ENCODE measurements at places on chromosomes 4 and X.

- DNase-seq = no peak
These were observed 32.8 kb downstream of the STBD1 start for GRCh38 chr4:76339364-76339763.

DNA sequence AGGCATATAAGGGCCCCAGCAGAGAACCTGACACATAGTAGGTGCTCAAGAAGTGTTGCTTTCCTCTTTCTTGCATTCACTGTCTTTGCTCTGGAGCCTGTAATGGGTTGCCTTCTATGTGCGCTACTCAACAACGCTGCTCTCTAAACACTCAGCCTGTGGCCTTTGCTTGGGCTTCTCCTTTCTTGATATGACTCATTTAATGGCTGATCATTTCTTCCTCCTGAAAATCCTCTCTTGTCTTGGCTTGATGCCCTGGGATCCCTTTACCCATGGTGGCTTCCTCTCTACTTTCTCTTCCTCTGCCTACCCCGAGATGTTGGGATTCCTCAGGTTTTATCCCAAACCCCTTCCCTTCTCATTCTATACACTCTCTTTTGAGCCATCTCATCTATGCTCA, 19.9 kb upstream of the PJA1 start:
- DNase-seq = no peak

DNA sequence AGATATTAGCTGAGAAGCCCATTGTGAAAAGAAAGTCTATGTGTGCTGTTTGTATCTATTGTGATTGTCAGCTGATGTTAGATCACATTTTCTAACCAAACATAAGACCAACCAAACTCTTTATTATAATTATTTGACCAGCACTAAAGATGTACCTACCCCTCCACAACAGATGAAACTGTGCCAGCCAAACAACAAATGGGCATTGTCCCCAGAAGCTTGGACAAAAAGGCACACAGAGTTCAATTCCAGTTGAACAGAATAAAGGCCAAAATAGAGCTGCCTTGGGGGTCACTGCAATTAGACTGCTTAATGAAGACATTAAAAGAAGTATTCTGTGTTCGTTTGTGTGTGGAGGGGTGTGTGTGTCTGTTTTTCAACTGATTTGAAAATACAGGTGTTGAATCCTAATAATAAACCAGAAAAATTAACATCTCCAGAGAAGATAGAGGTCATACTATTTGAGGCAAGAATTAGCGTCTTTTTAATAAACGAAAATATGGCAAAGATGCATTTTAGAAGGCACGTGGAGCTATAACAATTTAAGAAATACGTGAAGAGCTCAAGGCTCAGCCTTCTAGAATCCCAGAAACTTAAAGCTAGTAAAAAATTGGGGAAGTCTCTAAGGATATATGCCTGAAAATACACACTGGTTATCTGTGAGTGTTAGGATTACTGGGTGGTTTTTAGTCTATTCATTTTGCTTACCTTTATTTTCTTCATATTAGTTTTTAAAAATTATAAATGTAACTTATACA, 2.2 kb downstream of the SPP1 start:
- DNase-seq = no peak

- no peak for DNase-seq
These were observed 24.2 kb upstream of the UBA6 start for GRCh38 chr4:67725132-67725531.

- no peak for DNase-seq
These were observed 20.2 kb downstream of the APLN start for GRCh38 chrX:129634541-129634940.

DNA sequence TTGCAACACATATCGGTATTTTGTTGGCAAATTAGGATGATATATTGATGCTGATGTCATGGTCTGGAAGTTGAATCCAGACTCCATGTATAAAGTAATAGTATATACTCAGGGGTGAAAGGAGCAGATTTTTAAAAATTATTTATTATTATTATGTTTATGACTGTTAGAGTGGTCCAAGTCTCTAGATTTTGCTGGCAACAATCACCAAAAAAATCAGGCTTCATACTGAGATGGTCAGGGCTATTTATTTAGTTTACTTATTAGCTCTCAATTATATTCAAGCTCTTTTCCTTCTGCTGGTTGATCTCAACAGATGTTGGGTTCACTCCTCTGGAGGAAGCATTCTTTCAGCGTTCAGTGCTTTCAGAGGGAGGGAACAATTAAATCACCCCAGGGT, 73.9 kb upstream of the VCX3B start:
- no peak for DNase-seq

DNA sequence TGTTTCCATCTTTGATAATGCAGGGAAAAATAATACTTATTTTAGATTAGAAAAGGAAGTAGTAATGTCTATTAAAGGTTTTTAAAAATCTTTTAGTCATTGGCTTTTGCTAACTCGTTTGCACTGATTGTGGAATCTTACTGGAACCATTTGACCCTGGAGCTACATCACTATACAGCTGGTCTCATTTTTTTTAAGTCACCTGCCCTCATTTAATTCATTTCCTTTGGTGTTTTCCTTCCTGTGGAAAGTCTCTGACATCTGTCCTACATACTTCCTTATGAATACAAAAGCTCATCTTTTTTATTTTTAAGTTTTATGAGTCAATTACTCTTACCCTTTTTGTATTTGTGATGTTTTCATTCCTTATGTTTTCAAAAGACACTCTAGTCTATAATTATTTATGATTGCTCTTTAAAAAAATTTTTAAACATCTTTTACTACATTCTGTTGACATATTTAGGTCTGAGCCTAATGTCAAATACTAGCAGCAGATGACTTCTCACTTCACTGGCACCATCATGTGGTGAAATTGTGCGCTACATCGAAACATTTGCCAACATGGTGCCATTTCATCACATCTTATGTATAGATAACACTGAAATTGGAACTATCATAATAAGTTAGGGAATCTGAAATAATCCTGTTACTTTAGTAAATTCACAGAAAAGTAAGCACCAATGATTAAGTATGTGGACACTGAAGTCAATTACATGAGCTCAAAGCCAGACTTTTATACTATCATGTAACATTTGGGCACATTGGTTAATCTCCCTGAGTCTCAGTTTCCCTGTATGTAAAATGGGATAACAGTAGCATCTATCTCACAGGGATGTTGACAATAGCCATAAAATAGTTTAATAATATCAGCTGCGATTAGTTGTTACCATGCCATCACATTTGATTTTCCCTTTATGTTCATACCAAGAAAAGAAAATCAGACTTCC, 9.4 kb upstream of the MMAA start:
- no peak for DNase-seq

DNA sequence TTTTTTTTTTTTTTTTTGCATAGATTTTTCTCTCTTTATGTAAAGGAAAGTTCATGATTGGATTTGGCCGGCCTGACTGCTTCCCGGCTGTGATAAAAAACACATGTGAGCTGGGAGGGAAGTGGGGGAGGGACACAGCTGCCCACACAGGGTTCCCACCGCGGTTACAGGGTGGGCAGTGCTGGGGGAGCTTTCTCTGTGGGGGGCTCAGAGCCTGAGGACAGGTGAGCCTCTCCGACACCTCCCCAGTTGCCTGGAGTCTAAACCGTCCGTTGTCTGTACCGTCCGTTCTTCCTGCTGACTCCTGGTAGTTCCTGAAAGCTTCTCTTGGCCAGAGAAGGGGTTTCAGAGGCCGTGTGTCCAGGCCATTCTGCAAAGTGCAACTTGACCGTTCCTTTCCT, 21.8 kb downstream of the SHOX start:
- no peak for DNase-seq

- no peak for DNase-seq
These were observed 120.1 kb downstream of the MFAP3L start for GRCh38 chr4:169906104-169906503.

- DNase-seq = no peak
These were observed 26.5 kb upstream of the HAND2 start for GRCh38 chr4:173556398-173557131.

DNA sequence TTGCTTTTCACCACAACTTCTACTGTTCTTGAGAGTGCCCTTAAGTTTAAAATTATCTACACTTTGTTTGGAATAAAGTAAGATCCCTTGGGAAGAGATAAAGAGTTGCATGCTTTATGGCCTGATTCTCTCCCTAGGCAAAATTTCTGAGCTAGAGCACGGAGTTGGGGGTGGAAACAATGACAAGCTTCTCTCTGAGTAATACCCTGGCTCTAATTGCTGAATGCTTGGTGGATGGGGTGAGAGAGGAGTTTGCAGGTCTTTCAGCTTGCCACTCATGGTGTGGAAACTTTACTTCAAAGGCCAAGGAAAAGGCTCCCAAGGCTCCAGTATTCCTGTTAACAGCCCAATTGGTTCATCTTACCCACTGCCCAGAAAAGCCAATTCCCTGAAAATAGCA, 26.1 kb upstream of the PRDM8 start:
- DNase-seq = no peak

DNA sequence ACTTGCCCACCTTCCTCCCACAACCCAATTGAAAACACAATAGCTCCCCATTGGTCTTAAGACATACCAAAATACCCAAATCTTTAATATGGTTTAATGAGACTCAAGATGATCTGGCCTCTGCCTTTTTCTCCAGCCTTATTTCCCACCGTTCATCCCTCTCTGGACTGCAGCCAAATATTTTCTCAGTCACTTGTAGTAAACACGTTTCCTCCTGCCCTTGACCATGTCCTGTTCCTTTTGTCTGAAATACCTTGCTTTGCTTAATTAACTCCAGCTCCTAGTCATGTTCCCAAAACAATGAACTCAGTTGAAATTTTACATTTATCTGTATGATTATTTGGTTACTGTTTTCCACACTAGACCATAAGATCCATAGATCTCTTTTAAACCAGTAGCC, 8.4 kb upstream of the NUP54 start:
- peak; percentile 9 for DNase-seq
